D341Med (cell line): ENCODE measurements at places on chromosomes 1 and 21.

- DNase-seq = no peak
Measured at GRCh38 chr1:229871078-229871676, 195.9 kb upstream of the GALNT2 start.

DNA sequence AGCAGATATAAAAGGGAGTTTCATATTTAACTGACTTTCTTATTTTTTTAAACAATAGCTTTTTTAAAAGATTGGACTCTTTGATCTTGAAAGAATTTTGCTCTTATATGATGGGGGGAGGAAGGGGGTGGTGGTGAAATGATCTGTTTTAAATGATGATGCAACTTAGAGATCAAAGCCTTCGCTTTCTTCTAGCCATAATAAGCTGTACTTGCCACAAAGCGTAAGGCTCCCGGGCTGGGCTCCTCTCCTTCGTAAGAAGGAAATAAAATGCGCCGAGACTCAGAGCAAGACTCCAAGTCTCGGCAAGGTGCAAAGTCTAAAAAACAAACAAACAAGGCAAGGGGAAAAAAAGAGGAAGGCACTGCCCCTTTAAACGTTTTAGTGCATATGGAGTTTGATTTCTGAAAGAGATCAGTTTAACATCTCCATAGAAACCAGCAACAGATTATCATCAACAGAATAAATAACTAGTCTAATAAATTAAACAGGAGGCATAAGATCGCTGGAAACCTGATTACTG is 3.3 kb downstream of the CASZ1 start:
- DNase-seq = no peak

- no peak for DNase-seq
Measured at GRCh38 chr1:184980726-184981125, 6.4 kb upstream of the NIBAN1 start.

DNA sequence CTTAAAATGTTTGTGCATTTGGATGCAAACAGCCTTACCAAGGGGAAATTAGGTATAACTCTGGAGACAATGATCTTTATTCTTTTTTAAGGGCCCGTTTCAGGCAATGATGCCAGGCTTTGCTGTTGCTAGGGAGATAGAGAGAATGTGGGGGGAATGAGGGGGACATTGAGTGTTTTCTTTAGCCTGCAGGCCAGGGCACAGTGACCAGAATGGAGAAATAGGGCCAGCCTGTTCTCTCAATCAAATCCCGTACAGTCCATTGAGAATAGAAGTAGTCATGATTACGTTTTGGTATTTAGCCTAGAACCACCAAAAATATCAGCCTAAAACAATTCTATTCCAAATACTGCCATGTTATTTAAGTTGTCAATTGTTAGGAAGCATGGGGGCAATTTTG is 49.0 kb downstream of the RGS7 start:
- no peak for DNase-seq

GRCh38 chr21:25243808-25244207 is 363.5 kb downstream of the MRPL39 start:
- DNase-seq = no peak

- no peak for DNase-seq
Measured at GRCh38 chr1:226149806-226150205, 36.7 kb downstream of the ACBD3 start.

DNA sequence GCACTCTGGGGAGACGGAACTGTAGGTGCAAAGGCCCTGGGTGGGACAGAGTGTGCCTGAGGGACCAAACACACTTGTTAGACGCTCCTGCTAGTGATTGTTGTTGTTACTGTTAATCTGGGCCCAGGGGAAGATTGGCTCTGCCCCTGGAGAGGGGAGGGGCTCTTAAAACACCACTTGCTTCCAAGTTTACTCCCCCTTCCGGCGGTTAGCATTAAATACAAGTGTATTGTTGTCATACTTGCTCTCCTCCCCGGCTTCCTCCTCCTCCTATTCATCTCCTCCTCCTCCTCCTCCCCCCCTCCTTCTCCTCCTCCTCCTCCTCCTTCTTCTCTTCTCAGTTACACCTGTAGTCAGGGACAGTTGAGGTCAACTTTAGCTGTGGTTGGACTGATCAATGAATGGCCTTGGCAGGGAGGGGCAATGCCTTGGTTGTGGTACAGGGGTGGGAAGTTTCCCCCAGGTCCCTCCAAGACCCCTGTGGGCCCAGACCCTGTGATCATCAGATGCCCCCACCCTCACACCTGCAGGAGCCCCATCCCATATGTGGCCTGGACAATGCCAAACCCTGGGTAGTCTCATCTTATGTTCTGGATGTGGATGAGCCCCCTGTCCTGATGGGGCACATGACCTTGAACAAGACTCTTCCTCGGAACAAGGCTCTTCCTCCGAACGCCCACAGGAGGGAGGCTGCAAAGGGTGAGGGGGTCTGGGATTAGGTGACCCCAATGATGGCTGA is 217.3 kb downstream of the PTPRU start:
- DNase-seq = peak; percentile 85
